ENCODE measurements at places on chromosomes 4 and X. TPM values are rescaled to one million over a fixed set of nuclear protein-coding genes. Genes with fewer than 3 reads are reported as not detected.

DNA sequence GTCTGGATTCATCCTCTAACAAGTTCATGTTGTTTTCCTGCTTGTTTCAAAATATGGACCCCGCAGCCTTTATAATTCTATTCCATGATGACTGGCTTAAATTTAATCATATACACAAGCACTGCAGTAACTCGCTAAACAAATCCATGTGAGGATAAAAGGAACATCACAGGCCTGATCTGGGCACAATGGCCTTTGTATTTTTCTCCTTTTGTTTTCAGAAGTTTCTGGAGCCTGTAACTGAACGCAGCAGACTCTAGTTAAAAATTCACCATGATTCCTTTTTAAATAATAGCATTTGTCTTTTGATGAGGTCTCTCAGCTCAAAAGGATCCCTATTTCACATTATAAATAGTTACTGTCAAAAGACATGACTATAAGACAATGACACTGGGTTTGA, 30.2 kb upstream of the TMEM184C start:
- H3K4me3 ChIP-seq = no peak overlapping the region
- no peak for DNase-seq
- no peaks in the 10 kb centered on the region for H3K36me3 ChIP-seq
- H3K27me3 ChIP-seq = no peaks in the 10 kb centered on the region

DNA sequence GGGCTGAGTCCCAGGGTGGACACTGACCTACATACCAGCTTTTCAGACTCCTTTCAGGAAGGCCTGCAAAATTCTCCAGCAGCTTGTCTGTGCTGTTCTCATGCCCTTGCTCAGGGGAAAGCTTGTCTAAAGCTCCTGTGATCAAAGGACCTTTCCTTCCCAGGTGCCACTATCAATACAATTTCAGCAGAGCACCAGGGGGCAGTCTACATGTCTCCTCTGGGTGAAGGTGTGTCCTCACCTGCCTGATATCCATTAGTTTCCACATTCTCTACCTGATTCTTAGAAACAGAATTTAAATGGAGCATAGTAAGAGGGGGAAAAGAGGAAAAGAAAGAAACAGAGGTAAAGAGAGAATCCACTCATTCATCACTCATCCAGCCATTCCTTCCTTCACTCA, 114.2 kb downstream of the PPARGC1A start:
- no peaks in the 10 kb centered on the region for H3K27me3 ChIP-seq
- no peak for DNase-seq
- no peaks in the 10 kb centered on the region for H3K4me1 ChIP-seq
- no peaks in the 10 kb centered on the region for H3K36me3 ChIP-seq
- H3K4me3 ChIP-seq = no peak overlapping the region

GRCh38 chr4:82519776-82520175, 42.0 kb downstream of the TMEM150C start:
- no peak overlapping the region for H3K27ac ChIP-seq
- no peaks in the 10 kb centered on the region for H3K4me1 ChIP-seq
- DNase-seq = no peak
- no peaks in the 10 kb centered on the region for H3K36me3 ChIP-seq
- H3K4me3 ChIP-seq = no peak overlapping the region

DNA sequence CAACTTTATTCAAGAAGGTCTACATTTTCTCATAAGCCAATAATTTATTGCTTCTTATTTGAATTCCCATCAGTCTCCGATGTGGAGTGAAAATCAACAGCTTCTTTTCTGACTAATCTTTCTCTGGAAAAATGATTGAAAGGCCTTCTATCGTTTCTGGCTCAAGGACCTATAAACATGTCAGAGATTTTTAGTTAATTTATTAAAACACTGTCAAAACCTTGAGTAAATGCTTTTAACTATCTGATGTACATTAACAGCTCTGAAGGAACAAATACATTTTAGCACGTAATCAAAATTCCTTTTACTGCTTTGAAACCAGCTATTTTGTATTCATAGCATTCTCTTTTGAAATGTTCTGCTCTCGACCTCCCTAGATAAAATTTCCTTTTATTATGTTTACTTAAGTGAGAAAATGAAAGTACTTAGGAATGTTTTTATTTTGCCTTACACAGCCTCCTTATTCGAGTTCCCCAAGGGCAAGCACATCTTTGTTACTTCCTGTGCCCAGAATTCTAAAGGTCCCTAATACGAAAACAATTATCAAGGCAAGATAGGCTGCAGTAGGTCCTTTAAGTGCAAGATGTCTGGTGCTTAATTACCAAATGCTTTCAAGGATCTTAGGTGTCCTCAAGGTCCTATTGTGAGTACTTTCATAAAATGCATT, 3.1 kb upstream of the ZFX start:
- H3K27ac ChIP-seq = peak overlapping the region; percentile 44
- DNase-seq = no peak
- H3K4me1 ChIP-seq = peaks cover 4% of the 10 kb centered on the region
- H3K27me3 ChIP-seq = no peaks in the 10 kb centered on the region
- H3K4me3 ChIP-seq = peak overlapping the region; percentile 43
- H3K36me3 ChIP-seq = no peaks in the 10 kb centered on the region

DNA sequence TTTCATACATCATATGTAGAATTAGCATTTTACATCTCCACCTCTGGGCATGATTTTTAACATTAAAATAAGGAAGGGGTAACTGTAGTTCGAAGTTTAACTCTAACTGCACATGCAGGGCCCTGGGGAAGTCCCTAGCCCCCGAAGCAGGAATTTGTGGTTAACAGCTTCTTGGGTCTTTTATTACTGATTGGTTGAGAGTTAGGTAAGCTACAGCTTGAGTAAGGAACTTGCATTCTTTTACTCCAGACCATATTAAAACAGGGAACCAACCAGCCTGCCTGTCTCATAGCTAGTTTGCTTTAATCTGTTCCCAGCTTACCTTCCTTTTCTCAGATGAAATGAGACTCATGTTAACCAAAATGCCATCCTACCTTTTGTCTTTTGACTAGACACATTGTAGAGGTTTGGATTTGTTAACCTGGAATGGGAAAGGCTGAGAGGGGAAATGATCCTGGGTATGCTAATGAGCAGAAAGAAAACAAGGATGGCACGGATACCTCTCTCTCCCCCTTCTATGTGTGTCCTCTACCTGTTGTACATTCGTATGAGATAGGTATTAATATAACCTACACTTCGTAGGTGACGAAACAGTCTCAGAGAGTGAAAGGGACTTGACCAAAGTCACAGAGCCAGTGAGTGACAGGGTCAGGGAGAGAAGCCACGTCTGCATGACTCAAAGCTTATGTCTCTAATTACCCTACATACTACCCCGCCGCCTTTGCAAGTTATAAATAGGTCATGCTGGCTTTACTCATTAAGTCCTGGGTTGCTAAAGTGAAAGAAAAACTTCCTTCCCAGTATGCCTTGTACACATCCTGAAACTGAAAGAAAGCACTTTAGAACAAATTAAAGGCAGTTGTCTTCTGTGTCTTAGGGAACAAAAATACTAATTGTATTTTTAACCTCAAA, 119.5 kb upstream of the AFF2 start:
- no peaks in the 10 kb centered on the region for H3K27me3 ChIP-seq
- H3K36me3 ChIP-seq = no peaks in the 10 kb centered on the region
- DNase-seq = no peak
- no peak overlapping the region for H3K4me3 ChIP-seq

The MAGEB17 gene
- 0.33 TPM for total RNA-seq

- DNase-seq = no peak
- no peaks in the 10 kb centered on the region for H3K27me3 ChIP-seq
- H3K4me3 ChIP-seq = no peak overlapping the region
- no peaks in the 10 kb centered on the region for H3K36me3 ChIP-seq
Observed at GRCh38 chr4:166324321-166324720, 451.3 kb downstream of the TLL1 start.

Measured in breast epithelium (tissue), 4 donors.